ENCODE measurements at places on chromosomes 2 and 18.

GRCh38 chr2:240959214-240959940 is 39.0 kb upstream of the SNED1 start:
- no peak for DNase-seq

GRCh38 chr18:24930971-24931370 is 421.0 kb downstream of the ZNF521 start:
- no peak for DNase-seq

GRCh38 chr2:37904993-37905392 is 20.1 kb upstream of the RMDN2 start:
- no peak for DNase-seq

- DNase-seq: no peak
These were observed 434.6 kb upstream of the NXPH2 start for GRCh38 chr2:139214801-139215200.

- DNase-seq: no peak
These were observed 125.2 kb upstream of the TFPI start for GRCh38 chr2:187679454-187679853.

GRCh38 chr2:142310530-142310929 is 179.7 kb upstream of the LRP1B start:
- DNase-seq: no peak

DNA sequence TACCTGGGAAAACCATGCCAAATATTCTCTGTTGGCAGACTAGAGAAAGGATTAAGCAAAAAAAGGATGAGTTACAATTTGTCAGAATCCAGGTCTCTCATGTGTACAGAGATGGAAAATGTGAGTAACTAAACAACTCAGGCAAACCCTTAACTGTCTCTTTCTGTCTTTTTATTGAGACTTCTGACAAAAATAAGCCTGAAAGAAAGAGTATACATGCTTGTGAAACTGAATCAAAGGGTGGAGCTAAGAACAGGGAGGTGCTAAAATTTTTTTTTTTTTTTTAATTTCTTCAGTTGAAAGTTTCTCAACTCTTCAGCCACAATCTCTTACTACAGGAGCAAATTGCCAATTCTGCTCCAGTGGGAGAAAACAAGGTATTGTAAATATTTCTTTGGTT is at the start of gene SERPINB10:
SERPINB10 (plus strand) TSS at position 295 of the 400 bp plus-strand sequence. CDS start 7,553 bp downstream, outside the sequence.
- DNase-seq: no peak

GRCh38 chr2:77008853-77009252 is 513.3 kb downstream of the LRRTM4 start:
- DNase-seq: no peak

DNA sequence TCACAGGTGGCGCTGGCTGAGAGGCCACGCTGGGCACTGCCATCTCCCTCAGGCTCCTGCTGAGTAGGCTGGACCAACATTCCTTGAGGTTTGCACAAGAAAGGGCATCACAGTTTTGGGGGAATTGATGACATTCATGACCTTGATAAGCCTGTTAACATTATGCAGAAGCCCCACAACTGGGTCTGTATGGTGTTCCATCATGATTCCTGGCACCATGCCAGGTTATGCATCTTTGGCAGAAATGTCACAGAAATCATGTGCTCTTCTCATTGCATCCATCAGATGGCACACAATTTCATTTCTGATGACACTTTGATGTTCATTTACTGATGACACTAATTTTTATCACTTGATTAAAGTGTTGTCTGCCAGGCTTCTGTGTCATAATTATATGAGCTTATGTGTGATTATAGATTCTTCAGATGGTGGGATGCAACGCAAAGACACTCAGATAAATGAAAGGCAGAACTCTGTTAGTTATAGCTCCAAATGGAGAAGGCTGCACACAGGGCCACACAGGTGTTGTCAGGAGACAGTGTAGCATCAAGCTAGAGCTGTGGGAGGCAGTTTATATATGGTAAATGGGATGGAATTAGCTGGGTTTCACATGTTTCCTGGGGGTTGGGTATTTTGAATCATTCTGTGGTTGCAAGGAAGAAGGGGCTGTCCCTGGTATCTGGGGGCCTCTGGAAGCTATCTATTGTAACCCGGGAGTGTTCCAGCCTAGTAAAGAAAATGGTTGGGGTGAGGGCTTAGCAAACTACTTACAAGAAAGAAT is 191.3 kb downstream of the SLC39A10 start:
- no peak for DNase-seq

GRCh38 chr2:41927581-41928264 is 120.1 kb upstream of the PKDCC start:
- no peak for DNase-seq
